Spleen (tissue), 13 donors: ENCODE measurements at places on chromosomes 5 and 9.

GRCh38 chr5:159017786-159018185, 81.9 kb downstream of the EBF1 start:
- no peak for DNase-seq

GRCh38 chr5:123124859-123125595, 36.0 kb downstream of the PRDM6 start:
- DNase-seq: no peak

DNA sequence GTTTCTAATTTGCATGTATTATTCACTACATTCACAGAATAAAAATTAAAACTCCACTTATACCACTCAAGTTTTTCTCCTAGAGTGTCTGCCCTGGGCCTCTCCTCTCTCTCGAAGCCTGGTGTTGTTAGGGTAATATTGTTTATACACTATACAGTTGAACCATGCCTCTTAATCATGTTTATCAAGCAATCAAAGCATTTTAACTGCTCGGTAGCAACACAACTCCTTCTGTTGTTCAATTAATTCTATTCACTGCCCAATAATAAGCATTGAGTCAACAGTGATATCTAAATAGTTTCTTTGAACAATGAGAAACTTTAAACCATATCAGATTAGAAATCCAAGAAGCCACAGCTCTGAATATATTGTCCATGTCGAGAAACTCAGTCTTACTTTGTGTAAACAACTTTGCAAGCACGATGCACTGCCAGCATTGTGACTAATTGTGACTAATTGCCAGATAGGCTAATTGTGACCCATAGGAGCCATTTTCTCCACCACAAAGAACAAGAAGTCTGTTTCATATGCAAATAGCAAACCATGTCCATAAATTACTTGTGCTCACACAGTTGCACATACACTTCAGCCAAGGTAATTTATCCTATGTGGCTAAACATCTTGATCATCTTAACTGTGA, at the start of gene DNAH5:
Gene DNAH5, minus strand, starts transcription at position 129 of the 640 bp plus-strand sequence. CDS start 250 bp downstream, outside the sequence.
- no peak for DNase-seq

DNA sequence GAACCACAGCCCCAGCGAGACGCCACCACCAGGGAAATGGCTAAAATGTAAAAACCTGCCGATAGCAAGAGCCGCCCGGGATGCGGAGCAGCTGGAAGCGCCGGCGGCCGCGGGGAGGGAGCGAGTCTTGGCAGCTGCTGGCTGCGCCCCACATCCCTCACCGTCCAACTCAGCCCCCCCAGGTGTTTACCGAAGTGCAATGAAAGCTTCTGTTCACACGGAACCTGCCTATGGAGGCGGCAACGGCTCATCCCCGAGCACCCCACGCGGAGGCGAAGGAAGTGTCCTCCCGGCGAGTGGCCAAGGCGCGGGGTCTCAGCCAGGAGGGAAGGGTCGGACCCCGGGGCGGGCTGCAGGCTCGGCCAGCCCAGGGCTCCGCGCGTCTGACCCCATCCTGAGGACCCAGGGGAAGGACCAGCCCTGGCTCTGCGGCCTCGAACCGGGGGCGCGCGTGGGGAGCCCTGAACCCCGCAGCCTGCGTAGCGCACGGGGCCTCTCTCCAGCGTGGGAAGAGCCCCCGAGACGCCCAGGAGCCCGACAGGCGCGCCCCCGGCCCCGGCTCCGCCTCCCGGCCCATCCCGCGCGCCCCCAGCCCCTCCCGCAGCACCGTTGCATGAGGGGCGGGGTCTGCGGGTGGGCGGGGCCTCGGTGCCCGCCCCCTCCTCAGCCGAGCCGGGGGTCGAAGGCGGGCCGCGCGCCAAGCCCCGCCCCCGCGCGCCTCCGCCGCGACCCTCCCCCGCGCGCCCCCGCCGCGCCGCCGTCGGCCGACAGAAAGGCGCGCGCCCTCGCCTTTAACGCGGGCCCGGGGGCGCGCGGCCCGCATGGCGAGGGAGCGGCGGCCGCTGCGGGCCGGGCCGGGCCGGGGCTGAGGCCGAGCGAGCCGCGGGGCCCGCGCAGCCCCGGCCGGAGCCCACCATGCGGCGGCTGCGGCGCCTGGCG, at the start of gene DIPK1B:
Gene DIPK1B, plus strand, starts transcription at position 822 of the 939 bp plus-strand sequence. Its CDS starts 94 bp downstream, at position 916.
- DNase-seq: peak; percentile 79

DNA sequence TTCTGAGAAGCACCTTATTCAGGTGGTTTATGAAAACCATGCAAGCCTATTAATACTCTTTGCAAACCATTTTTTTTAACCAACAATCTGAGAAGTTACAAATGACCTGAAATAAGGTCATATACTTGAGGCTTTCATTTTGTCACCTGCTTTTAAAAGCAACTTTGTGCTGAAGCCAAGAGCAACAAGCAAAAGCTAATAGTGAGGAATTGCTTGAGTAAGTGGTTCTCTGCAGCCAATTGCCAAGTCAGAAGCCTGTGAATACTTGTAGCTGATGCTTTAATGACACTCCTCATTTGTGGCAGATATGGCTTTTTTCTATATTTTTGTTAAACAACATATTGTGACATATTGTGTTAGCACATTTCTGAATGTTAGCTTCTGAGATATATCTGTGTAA, 126.7 kb upstream of the ZNF608 start:
- DNase-seq: no peak
